ENCODE measurements at places on chromosomes 2 and 18. TPM values are rescaled to one million over a fixed set of nuclear protein-coding genes. Genes with fewer than 3 reads are reported as not detected.

- H3K36me3 ChIP-seq: no peaks in the 10 kb centered on the region
- no peak for DNase-seq
- H3K27me3 ChIP-seq: no peaks in the 10 kb centered on the region
Observed at GRCh38 chr18:10299643-10300042, 154.8 kb upstream of the APCDD1 start.

DNA sequence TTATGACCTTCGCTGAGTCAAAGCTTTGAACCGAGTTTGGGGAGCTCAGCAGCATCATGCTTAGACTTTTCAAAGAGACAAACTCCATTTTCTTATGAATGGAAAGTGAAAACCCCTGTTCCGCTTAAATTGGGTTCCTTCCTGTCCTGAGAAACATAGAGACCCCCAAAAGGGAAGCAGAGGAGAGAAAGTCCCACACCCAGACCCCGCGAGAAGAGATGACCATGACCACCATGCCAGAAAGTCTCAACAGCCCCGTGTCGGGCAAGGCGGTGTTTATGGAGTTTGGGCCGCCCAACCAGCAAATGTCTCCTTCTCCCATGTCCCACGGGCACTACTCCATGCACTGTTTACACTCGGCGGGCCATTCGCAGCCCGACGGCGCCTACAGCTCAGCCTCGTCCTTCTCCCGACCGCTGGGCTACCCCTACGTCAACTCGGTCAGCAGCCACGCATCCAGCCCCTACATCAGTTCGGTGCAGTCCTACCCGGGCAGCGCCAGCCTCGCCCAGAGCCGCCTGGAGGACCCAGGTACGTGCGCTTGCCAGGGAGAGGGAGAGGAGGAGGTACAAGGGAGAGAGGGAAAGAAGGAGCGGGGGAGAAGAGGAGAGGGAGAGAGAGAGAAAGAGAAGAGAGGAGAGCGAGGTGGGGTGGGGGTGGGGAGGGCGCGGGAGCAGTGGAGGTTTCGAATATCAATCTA is at the start of gene DLX1:
Gene DLX1 (plus strand): TSS at position 48 of the 700 bp plus-strand sequence. CDS start 171 bp downstream, at position 219.
- peaks cover 100% of the 10 kb centered on the region for H3K27me3 ChIP-seq
- DNase-seq: no peak
- no peak within 1 kb of the TSS for H3K27ac ChIP-seq
- no peaks in the 10 kb centered on the region for H3K36me3 ChIP-seq

DNA sequence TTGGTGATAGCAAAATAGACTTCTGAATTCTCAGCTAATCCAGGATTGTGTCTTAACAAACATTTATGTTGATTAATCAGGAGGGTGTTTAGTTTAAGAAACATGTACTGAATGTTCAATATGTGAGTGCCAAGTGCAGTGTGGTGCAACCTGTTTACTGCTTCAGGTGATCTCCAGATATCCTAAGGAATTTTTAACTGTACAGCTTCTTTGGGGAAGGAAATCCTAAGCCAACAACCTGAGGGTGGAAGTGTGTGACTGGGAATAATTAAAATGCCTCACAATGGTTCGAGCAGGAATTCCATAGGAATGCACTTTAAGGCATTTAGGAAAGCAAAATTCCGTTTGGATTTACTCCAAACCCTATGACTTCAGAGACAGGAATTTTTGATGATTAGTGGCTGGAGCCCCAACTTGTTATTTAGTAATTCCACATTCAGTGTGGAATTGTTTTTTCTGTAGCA is 16.4 kb downstream of the CRIM1 start:
- H3K27me3 ChIP-seq: no peaks in the 10 kb centered on the region
- peak overlapping the region; percentile 69 for H3K27ac ChIP-seq
- no peaks in the 10 kb centered on the region for H3K36me3 ChIP-seq
- peaks cover 47% of the 10 kb centered on the region for H3K4me1 ChIP-seq
- no peak overlapping the region for H3K4me3 ChIP-seq
- peak; percentile 66 for DNase-seq

DNA sequence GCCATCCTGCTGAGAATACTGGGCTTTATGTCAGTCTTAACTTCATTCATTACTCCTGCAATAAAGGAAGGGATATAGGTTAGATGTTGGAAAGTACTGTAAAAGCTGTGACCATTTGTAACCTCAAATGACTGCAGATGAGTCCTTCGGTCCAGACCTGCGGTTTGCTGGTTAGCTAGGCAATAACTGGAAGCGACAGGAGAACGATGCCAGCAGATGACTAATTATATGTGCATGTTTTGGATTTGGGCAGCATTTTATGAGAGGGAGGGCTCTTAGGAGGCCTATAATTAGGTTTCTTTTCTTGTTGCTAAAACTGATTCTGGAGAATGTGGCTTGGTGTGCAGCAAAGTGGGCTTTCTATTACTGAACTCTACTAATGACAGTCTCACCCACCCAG is 205.6 kb downstream of the TMEM182 start:
- H3K36me3 ChIP-seq: no peaks in the 10 kb centered on the region
- H3K27me3 ChIP-seq: no peaks in the 10 kb centered on the region
- H3K4me3 ChIP-seq: no peak overlapping the region
- DNase-seq: no peak
- H3K27ac ChIP-seq: no peak overlapping the region

DNA sequence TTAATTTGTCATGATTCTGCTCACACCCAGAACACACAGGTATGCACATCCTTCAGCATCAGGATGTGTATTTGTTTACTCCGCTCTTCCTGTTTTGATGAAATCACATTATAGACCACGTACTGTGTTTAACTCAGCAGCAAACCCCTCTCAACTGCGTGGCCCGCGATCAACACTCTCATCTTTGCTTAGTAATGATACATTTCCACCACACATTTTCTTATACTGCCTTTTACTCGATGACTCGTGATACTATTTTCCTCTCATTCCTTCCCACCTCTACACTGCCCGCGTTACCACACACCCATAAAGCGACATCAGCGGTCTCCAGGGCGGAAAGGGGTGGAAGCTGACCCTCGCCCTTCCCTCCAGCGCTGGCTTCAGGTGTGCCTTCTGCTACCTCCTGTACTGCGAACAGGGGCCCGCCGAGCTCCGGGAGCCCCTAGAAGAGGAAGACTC is 1.3 kb downstream of the NETO1 start:
- peaks cover 28% of the 10 kb centered on the region for H3K27me3 ChIP-seq
- peaks cover 25% of the 10 kb centered on the region for H3K4me1 ChIP-seq
- no peaks in the 10 kb centered on the region for H3K36me3 ChIP-seq
- no peak overlapping the region for H3K27ac ChIP-seq
- peak overlapping the region; percentile 28 for H3K4me3 ChIP-seq

PLCL1 gene
- 3.9 TPM for total RNA-seq

DNA sequence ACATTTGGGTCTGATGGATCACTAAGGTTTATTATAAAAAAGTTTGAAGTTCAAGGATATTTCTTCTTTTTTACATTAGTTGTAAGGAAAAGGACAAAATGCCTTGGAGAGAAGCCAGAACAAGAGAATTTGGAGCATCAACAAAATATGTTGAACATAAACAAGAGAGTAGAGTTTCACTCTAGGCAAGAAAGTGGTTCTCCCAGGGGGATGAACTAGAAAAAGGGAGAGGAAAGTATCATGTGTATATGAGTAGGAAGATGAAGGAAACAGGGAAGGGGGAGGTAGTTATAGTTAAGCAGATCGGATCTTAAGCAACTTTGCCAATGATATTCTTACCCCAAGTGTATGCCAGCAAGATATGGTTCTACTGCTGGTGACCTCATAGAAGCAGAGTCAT is 63.8 kb upstream of the GALNT3 start:
- H3K36me3 ChIP-seq: no peaks in the 10 kb centered on the region
- H3K4me1 ChIP-seq: no peaks in the 10 kb centered on the region
- no peaks in the 10 kb centered on the region for H3K27me3 ChIP-seq
- H3K4me3 ChIP-seq: no peak overlapping the region
- no peak overlapping the region for H3K27ac ChIP-seq
- DNase-seq: peak; percentile 17

- DNase-seq: no peak
- no peak overlapping the region for H3K4me3 ChIP-seq
Observed at GRCh38 chr2:194822097-194822496, 834.9 kb upstream of the SLC39A10 start.

CFAP221 gene
- 1.3 TPM for total RNA-seq

- H3K36me3 ChIP-seq: peaks cover 87% of the 10 kb centered on the region
- H3K27me3 ChIP-seq: no peaks in the 10 kb centered on the region
- DNase-seq: peak; percentile 3
Observed at GRCh38 chr2:203280428-203281064, 41.7 kb downstream of the CYP20A1 start.

GRCh38 chr2:109160714-109161440 is 31.9 kb downstream of the SH3RF3 start:
- no peaks in the 10 kb centered on the region for H3K27me3 ChIP-seq
- H3K4me3 ChIP-seq: no peak overlapping the region
- H3K36me3 ChIP-seq: no peaks in the 10 kb centered on the region
- no peak for DNase-seq
- H3K27ac ChIP-seq: no peak overlapping the region

SCYGR4 gene
- total RNA-seq: not detected
